ENCODE measurements at places on chromosomes 13 and 19. TPM values are rescaled to one million over a fixed set of nuclear protein-coding genes. Genes with fewer than 3 reads are reported as not detected.
A peak's percentile ranks its signal among the peaks of the same experiment; 100 is the strongest.

Gene PTPRH
- not detected for total RNA-seq

DNA sequence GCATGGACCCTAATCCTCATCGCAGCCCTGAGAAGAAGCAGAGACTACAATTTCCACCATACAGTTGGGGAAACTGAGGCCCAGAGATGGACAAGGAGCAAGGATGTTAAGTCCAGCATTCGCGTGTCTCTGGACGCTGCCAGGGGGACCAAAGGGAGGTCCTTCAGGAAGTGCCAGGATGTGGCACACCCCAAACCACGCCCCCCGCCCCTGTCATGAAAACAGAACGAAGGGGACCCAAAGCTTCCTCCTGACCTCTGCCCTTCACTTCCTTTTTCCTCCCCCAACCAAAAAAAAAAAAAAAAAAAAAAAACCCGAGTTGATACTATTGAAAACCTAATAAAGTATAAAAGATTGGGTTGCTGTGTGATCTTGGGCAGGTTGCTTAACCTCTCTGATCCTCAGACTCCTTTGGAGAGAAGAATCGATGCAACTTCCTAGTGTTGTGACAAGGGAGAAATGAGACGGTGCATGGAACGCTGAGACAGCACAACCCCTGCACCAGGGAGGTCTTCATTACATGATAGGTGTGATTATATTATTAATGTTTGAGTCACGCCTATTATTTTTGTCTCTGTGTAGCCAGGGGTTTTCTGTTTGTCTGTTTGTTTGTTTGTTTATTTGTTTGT, 2.7 kb upstream of the ZBTB7A start:
- DNase-seq = no peak

Gene FPR1
- not detected for total RNA-seq

- peak; percentile 16 for DNase-seq
These were observed 24.0 kb upstream of the OLFM4 start for GRCh38 chr13:53004573-53004972.

DNA sequence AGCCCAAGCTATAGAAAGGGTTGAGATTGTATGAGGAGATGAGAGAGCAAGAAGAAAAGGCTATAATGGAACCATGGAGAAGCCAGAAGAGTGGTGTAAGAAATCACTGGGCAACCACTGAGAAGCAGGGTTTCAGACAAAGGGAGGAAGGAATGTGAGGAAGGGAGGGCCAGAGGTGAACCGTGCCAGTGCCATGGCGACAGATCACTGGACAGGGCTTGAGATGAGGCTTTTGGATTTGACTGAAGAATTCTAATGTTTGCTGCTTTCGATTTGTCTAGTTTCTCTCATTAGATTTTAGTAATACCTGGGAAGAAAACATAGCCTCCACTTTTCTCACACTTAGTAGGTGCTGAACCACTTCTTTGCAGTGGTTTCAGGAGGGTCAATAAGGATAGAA, 6.3 kb upstream of the GPR183 start:
- DNase-seq = peak; percentile 65

Gene ZNF586
- total RNA-seq = 19.8 TPM

Gene RNF225
- not detected for total RNA-seq

Gene CEACAM19
- total RNA-seq = 0.59 TPM

DNA sequence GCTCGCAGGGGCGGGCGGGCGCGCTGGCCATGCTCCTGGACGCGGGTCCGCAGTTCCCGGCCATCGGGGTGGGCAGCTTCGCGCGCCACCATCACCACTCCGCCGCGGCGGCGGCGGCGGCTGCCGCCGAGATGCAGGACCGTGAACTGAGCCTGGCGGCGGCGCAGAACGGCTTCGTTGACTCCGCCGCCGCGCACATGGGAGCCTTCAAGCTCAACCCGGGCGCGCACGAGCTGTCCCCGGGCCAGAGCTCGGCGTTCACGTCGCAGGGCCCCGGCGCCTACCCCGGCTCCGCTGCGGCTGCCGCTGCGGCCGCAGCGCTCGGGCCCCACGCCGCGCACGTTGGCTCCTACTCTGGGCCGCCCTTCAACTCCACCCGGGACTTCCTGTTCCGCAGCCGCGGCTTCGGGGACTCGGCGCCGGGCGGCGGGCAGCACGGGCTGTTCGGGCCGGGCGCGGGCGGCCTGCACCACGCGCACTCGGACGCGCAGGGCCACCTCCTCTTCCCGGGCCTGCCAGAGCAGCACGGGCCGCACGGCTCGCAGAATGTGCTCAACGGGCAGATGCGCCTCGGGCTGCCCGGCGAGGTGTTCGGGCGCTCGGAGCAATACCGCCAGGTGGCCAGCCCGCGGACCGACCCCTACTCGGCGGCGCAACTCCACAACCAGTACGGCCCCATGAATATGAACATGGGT, 599 bp downstream of the ZIC2 start:
- peak; percentile 77 for DNase-seq

Gene GATAD2A
- 37.9 TPM for total RNA-seq

Gene ZNF793
- 17.3 TPM for total RNA-seq

Gene ABCC4
- total RNA-seq = 16.6 TPM

Gene IL12RB1
- not detected for total RNA-seq

DNA sequence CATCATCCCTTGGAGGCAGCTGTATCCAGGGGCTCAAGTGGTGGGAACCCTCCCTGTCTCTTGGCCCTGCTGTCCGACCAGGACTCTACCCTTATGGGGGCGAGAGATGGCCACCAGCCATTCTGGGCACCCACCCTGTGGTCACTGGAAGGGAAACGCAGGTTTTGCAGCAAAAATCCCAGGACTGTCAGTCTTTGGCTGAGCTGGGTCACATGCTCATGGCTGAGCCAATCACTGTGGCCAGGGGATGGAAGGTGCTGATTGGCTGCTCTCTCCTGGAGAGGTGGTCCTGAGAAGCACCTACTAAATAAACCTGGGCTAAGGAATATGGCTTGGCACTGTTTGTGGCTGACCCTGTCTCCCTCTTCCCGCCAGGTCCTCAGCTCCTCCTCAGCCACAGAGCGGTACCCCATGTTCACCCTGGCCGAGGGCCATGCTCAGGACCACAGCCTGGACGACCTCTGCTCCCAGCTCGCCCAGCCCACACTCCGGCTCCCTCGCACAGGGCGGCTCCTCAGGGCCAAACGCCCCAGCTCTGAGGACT, 8.9 kb downstream of the ATG4D start:
- no peak for DNase-seq

- no peak for DNase-seq
These were observed 54.9 kb downstream of the COLGALT1 start for GRCh38 chr19:17610384-17610783.

DNA sequence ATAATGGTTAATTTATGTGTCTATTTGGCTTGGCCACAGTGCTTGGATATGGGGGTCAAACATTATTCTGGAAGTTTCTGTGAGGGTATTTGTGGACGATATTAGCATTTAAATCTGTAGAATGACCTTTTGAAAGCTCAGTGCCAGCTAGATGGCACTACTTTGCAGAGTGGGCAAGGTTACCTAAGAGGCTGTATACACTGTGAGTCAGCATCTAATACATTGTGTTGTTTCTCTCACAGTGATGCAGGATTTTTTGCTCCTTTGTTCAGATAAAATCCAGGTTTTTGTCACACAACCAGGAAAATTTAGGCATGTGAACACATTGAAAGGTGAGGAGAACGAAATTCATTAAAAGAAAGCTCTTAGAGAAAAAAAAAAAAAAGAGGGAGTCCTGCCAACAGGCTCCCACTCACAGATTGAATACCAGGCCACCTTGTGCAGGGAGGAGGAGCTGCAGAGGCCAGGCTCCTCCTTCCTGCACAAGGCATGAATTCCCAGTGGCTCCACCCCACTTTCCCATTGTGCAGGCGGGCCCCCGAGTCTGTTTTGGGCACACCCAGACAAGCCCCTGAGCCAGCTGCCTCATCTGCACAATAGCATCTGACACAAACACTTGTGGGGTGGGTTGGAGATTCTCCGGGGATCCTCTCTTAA, 551.0 kb upstream of the ATXN8OS start:
- no peak for DNase-seq

Gene YJEFN3
- 2.6 TPM for total RNA-seq

DNA sequence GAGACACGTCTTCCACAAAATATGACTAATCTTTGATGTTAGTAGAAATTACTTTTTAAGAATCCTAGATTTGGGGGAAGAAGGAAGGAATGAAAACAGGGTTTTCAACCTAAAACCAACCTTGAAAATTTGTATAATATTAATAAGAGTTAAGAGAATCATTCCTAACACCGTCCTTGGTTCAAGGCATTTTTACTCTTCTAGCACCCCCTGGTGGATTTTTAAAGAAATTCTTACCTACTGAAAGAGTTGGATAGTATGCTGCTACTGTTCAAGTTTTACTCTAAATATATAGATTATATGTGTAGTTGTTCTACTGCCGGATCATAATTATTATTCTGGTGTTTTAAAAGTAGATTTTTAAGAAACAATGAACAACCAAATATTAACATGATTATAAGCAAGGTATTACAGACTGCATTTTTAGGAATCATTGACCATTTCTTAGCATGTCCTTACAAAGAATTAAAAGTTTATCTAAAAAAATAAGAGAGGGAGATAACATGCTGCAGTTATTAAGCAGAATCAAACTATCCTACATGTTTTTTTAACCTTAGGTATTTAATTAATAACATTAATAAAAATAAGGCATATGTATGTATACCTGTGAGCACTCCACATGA, 7.4 kb upstream of the SLITRK6 start:
- peak; percentile 62 for DNase-seq

- no peak for DNase-seq
These were observed 500.8 kb downstream of the SLITRK6 start for GRCh38 chr13:85298387-85298924.

DNA sequence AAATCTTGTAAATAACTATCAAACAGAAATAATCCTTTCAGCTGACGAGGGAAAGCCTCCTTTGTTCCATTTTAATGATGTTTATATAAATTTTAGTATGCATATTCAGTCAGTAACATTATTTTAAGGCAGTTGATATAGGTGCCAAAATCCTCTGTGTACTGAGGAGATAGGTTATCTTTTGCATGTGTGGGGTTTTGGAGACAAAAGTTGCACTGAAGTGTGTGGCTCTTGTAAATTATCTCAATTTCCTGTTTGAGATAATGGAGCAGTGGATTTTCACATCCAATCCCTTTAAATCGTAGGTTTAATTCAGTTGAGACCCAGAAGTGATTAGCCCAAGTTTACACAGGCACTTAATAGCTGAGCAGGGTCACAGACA, 106.6 kb downstream of the RGCC start:
- DNase-seq = no peak

DNA sequence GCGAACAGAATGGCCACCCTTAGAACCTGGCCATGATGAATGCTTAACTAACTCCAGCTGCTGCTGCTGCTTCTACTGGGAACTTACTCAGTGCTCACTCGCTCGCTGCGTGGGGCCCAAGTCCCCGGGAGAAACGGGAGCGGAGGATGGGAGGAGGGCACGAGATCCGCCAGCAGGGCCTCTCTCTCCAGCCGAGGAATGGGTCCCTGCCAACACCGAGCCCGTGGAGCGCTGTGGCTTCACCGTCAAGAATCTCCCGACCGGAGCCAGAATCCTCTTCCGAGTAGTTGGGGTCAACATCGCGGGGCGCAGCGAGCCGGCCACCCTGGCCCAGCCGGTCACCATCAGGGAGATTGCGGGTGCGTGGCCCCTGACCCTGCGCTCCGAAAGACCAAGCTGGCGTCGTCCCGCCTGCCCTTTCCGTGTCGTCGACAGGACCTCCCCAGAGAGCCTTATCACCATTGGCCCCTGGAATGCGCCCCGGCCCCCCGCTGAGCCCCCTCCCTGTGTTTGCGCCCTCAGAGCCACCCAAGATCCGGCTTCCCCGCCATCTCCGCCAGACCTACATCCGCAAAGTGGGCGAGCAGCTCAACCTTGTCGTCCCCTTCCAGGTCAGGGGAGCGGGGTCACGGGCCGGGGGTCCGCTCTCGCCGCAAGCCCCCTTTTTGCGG, 17.8 kb upstream of the EMC10 start:
- DNase-seq = no peak

DNA sequence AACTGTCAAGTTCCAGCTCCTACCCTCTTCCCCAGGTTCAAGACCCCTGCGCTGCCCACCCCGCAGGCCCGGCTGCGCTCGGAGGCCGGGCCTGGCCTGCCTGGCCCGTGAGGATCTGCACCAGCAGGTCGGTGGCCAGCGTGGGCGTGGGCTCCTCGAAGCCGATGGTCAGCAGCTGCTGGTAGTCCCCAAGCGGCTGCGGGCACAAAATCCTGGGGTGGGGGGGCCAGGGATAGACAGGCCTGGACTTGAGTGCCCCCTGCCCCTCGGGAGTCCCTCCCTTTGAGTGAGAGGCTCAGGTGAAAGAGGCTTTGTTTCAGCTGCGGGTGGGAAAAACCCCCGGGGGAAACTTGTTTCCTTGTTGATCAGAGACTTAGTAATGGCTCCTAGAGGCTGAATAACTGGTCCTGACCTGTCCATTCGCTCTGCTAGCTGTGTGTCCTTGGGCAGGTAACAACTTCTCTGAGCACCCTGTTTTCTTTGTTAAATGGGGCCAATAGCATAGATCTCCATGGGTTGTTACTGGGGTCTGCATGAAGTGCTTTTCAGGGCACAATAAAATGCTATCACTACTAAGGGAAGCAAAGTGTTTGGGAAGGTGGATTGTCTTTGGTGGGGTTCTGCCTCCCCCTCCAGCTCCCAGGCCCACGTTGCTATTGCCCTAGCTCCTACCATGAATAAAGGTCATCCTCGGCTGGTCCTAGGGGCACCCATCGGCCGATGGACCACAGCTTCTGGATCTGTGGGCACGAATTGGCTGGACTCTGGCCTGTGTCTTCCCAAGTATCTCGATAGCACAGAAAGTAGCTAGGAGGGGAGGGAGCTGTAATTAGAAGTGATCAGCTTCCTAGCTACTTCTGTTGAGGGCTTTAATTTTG, 3.5 kb downstream of the C19orf67 start:
- peak; percentile 34 for DNase-seq

DNA sequence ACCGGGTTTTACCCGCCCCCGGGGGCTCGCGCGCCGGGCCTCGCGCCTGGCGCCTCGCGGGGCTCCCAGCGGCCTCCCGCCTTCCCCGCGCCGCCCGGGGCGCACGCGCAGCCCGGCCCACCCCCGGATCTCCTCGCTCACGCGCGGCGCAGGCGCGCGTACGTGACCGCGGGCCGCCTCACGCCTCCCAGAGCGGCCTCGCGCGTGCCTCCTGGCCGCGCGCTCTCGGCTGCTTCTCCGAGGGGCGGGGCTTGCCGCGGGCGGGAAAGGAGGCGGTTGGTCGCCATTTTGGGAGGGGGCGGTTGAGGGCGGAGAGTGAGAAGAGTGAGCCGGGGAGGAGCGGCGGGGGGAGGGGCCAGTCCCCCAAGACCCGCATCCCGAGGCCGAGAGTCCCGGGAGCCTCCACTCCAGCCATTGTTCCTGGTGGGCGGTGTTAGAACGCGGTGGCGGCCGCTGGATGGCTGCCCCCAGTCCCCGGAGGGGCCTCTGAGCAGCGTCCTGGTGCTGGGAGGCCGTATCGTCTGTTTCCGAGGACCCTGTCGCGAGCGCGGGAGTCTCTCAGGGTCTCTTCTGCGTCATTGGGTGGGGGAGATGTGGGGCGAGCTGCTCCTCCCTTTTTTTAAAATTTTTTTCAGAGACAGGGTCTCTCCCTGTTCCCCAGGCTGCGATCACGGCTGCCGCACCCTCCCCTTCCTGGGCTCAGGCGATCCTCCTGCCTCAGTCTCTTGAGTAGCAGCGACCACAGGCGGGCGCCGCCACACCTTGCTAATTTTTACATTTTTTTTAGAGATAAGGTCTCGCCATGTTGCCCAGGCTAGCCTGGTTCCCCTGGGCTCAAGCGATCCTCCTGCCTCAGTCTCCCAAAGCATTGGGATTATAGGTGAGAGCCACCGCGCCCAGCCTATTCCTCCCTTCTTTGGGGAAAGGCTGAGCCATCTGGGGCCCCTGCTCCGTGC, at the start of gene ZNF541:
Gene ZNF541 (minus strand): TSS at position 78 of the 956 bp plus-strand sequence. CDS start 17,292 bp downstream, outside the sequence.
- DNase-seq = no peak

Gene ZNF835
- not detected for total RNA-seq

Gene KL
- not detected for total RNA-seq

Measured in neural progenitor cell (in vitro differentiated cells).